ENCODE measurements at places on chromosomes 13 and 19.
A peak's percentile ranks its signal among the peaks of the same experiment; 100 is the strongest.

- no peak for DNase-seq
Measured at GRCh38 chr13:114097893-114098688, 34.3 kb downstream of the RASA3 start.

GRCh38 chr13:78680576-78681350 is 21.8 kb upstream of the OBI1 start:
- no peak for DNase-seq

GRCh38 chr13:74206061-74206561 is 71.9 kb upstream of the KLF12 start:
- peak; percentile 93 for DNase-seq

GRCh38 chr13:40563350-40564125 is 102.9 kb downstream of the FOXO1 start:
- DNase-seq = no peak

DNA sequence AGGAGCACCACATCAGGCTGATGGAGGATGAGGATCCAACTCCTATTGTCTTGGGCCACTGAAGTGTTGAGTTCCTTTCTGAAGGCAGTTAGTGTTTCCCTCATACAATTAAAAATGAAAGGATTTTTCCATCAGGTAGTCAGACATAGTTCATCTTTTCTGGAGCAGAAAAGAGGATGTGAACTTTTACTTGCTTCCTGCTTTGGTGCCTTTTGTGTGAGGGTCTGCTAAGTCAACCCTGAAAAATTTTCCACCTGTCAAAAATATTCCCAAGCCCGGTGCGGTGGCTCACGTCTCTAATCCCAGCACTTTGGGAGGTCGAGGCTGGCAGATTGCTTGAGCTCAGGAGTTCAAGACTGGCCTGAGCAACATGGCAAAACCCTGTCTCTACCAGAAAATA is 43.9 kb downstream of the RGCC start:
- no peak for DNase-seq

DNA sequence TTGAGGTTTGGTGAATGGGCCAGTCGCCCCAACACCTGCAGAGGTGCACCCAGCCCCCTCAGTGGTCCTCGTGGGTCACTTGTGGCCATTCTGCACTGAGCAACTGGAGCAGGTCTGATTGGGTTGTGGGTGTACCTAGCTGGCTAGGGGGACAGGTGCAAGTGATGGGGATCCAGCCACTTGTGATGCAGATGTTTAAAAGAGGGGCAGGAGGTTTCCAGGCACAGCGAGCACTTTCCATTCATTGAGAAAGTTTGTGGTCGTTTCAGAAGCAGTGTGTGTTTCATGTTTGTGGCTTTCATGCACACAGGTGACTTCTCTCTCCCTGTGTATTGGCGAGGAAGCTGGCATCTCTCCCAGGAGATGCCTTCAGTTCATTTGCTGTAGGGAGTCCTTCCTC is 34.7 kb downstream of the TSSK6 start:
- no peak for DNase-seq

GRCh38 chr13:51715613-51716012 is 88.3 kb downstream of the DHRS12 start:
- DNase-seq = no peak

- no peak for DNase-seq
Measured at GRCh38 chr13:101982903-101983302, 418.9 kb downstream of the FGF14 start.

DNA sequence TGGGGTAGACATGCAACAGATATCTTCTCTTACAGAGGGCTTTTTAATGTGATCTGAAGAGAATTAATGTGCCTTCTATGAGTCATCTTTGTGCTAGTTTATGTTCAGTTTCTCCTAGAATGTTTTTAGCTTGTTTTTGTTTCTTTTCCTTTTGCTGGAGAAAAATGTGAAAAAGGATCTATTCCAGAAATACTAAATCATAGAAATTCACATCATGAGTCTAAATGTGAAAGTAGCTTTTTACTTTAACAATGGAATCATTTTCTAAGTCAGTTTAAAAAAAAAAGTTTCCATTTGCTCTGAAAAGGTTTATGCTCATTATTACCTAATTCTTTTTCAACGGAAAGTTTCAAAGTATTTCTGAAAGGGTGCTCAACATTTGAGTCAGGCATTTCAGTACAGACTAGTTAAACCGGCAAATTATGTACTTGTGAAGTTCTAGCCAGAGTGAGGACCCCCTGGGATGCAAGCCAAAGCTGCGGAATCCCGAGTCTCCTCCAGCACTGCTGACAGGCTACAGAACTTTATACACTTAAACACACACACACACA is 72.9 kb downstream of the SPATA13 start:
- DNase-seq = peak; percentile 74

DNA sequence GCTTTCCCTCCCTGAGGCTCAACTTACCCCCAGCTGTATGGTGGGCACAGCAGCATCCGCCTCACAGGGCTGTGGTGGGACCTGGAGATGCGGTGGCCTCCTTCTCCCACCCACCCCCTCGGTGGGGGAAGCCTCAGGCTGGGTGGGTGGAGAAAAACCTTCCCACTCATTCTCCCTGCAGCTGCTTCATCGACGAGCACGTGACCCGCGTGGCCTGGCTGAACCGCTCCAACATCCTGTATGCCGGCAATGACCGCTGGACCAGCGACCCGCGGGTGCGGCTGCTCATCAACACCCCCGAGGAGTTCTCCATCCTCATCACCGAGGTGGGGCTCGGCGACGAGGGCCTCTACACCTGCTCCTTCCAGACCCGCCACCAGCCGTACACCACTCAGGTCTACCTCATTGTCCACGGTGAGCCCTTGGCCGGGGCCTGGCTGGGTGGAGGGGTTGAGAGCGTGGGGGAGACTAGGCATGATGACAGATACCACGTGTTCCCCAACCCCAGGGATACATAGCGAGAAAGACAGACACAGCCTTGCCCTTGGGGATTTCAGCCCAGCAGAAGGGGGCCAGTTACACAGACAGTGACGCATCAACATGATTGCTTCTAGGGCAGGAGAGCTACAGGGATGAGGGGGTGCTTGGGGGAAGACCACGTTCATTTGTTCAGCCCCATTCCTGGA is 12.2 kb downstream of the IGLON5 start:
- DNase-seq = no peak

DNA sequence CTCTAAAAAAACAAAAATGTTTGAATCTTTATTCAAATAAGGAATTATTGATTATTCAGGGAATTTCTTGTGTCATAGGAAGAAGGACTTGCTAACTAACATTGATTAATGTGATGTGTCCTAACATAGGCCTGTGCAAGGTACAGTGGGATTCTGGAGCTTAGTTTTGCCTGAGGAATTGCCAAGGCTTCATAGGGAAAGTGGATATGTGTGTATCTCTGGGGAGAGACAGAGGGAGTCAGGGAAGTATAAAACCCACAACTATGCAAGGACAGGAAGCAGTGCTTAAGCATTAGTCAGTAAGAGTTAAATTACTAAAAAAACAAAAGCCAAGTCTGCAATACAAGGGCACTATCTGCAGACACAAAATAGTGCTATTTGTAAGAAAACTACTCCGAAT is 59.6 kb downstream of the WDFY2 start:
- DNase-seq = peak; percentile 96

DNA sequence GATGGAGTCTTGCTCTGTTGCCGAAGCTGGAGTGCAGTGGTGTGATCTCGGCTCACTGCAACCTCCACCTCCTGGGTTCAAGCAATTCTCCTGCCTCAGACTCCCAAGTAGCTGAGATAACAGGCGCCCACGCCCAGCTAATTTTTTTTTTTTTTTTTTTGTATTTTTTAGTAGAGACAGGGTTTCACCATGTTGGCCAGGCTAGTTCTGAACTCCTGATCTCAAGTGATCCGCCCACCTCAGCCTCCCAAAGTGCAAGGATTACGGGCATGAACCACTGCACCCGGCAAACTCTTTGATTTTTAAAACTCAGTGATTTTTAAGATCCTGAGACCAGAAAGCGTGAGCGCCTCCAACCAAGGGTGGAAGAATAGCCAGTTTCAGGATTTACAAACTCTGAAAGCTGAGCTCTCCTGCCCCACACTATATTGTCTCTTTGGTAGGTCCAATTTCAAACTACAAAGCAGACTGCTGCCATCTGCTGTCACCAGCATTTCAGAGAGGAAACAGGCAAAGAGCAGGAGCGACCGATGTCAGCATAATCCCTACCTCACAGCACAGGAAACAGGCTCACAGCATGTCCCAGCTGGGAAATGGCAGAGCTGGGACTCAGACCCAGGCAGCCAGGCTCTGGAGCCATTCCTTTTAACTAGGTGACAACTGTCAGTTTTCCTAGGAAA is 9.2 kb downstream of the NOSIP start:
- no peak for DNase-seq

DNA sequence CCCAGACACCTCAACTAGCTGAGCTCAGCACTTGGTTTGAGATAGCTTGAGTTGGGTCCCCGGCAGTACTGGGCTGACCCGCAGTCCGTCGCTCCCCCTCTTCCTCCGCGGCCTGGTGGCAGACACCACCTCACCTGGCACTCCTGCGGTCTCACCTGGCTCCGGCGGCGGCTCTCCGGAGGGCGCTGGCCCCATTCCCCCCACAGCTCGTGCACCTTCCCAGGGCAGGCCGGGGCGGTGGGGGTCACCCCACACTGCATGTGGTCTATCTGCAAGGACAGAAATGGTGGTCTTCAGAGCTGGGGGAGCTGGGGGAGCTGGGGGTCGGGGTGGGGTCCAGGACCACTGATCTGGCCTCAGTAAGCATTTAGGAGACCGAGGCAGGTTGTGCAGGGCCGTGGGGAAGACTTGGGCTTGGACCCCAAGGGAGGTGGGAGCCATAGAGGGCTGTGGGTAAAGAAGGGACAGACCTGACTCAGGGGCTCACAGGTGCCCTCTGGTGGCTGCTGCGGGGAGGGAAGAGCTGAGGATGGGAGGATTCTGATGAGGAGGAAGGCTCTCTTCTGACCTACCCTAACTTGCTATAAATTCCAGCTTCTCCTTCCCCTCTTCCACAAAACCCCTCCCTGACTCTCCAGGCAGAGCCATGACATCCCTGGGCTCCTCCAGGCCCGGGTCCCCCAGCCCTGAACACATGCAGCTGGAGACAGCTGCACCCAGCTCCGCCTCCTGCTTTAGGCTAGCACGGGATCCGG is 6.7 kb upstream of the PLIN4 start:
- peak; percentile 13 for DNase-seq

DNA sequence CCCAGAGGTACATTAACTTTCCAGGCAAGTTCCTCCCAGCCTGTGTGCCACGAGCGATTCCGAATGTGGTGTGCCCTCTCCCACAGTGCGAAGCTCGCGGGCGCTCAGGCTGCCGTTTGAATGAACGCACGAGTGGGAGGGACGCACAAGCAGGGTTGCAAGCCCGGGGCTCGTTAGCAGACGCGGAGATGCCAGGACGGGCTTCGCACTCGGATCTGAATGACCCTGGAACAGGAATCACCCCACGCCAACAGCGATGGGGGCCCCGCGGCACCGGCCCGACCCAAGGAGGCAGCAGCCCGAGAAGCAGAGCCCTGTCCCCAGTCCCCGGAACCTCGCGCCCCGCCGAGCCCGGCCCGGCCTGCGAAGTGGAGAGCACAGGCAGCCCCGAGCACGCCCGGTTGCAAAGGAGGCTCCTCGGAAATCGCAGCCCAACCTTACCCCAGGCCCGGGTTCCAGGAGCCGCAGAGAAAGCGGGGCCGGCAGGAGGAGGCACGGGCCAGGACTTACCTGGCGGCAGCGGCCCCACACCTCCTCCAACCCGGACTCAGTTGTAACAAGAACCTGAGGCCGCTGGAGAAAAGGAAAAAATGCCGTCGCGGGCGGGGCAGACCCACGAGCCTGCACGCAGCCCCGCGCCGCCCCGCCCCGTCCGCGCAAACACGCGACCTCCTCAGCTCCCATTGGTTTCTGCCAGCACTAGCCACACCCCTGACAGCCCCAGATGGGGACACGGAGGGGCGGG is at the start of gene SLC25A30:
Gene SLC25A30 (minus strand): TSS at position 584 of the 745 bp plus-strand sequence. CDS start 6,948 bp downstream, outside the sequence.
- DNase-seq = peak; percentile 85

- DNase-seq = peak; percentile 35
Measured at GRCh38 chr13:109652531-109652930, 133.9 kb downstream of the IRS2 start.

DNA sequence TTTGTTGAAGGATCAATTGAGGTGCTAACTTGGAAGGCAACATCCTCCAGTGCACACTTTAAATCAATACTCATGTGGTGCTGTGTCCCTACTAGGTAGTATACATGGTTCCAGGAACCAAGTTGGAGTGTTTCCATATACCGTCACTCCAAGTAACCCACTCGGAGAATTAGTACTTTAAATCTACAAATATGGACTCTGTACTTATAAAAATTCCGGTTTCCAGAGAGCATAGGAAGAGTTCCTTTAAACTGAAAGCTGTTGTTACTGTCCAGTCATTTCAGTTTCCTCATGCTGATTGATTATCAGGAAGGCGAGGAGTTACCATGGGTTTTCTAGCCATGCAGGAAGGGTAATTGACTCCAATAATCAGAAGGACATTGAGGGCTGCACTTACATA is 7.2 kb downstream of the CPB2 start:
- DNase-seq = no peak

- DNase-seq = no peak
Measured at GRCh38 chr19:9971166-9971897, 35.0 kb upstream of the OLFM2 start.

DNA sequence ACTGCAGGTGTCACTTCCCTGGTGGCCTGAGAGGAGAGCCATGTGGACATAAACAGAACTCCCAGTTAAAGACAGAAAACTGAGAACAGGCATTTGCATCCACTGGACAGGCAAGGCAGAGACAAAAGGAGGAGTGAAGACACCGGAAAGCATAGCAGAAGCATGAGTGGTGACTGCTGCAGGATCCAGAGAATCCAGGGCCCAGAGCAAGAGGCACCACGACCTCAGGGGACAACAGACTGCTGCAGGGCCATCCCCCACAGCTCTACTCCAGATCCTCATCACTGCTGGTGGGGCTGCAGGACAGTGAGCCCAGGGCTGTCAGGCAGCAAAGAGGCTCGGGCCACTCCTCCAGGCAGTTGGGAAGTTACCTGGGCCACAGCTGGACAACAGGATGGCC is 14.5 kb upstream of the ISYNA1 start:
- DNase-seq = no peak

- DNase-seq = no peak
Measured at GRCh38 chr19:34254698-34255432, 511 bp downstream of the GARRE1 start.

DNA sequence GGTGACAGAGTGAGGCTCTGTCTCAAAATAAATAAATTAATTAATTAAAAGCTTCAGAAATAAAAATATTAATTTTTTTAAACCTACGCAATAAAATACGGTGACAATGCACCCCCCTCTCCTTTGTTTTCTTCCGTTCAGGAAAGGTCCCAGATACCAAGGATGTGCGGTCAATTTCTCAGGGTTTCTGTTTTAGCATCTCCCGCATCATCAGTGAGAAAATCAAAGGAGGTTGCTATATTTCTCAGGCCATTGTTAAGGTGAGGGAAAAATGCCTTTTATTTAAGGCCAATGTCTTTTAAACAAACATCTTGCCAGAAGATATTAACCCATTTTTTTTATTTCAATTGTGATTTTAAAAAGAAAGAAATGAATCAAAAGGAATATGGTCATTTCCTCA is 111.7 kb downstream of the INSR start:
- DNase-seq = no peak

GRCh38 chr19:38786572-38787265 is 2.3 kb upstream of the LGALS7B start:
- DNase-seq = no peak

Data from fibroblast of skin of right quadriceps (primary cell).